ENCODE measurements at places on chromosomes 12 and 14.

DNA sequence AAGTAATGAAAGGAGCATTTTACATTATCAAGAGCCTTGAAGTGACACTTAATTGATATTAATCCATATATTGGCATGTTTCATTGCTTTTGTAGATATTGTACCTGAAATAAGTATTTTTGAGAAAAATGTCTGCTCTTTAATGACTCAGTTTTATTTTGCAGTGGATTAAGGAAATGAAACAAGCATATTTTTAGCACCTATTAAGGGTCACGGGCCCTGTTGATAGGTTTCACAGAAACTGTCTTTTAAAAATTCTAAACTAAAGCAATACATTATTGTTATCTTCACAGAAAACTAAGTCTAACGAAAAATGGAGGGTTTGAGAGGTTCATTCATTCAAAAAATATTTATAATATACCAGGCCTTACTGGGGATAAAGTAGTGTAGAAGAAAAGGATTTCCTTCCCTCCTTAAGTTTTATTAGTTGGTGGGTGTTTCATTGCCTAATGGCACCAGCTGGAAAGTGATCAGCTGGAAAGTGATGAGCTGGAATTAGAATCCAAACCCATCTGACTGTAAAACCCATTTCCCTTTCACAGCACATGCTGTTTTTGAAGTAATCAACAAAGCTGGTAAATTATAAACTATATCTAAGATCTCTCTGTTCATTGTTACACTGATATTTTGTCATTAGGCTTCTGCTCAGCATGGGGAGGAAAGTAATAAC lies 54.2 kb downstream of the PTPRQ start:
- no peak for DNase-seq

- no peak for DNase-seq
Observed at GRCh38 chr14:53027041-53027440, 76.2 kb upstream of the FERMT2 start.

DNA sequence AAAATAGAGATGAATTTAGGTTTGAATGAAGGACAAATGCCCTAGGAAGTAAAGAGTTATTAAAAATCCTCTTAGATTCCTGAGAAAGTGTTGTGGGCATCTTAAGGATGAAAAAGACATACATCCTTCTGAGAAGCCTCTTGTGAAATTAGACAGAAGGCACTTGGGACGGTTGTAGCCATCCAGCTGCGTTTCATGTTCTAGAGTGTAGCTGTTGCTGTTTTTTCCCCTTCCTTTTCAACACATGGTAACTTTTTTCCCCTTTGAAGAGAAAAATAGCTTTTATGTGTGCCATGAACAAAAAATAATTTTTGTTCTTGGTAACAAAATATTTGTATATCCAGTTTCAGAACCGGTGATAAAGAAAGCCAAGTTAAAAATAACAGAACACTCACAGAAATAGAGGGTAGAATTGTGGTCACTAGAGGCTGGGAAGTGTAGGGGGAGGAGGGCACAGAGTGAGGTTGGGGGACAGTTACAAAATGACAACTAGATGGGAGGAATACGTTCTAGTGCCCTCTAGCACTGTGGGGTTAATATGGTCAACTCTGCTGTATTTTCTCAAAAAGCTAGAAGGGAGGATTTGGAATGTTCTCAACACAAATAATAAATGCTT lies 58.4 kb downstream of the PTHLH start:
- DNase-seq, result no peak

DNA sequence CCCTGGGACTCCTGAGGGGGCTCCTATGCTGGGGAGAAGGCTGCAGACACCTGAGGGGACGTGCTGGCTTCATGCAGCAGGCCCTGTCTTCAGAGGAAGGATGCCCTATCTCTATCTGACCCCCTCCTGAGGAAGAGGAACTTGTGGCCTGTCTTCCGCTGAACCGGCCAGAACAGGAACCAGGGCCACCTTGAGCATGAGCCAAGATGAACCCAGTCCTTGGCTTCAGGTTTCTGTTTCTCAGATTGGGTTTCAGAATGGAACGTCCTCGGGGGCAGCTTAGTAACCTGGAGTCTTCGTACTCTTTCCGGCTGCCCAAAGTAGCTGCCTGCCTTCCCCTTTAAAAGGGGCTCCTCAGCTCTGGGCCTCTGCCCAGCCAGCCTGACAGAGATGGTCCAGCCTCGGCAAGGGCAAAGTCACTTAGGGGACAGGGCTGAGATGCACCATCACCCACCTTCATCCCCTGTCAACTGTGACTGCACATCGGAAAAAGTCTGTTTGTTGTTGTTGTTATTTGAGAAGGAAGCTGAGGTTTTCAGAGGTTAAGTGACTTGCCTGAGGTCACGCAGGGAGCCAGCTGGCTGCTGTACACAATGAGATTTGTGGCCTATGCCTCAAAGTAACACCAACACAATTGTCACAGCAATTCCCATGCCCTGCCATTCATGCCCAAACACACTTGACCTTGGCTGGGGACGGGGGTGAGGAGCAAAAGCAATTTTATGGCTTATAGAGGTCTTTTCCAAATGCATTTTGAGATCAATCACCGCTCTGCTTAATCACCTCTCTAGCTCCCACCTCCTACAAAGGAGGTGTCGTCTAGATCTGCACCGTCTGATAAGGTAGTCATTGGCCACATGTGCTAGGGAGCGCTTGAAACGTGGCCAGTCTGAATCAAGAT lies 13.4 kb downstream of the ASB2 start:
- DNase-seq, result no peak

- no peak for DNase-seq
Observed at GRCh38 chr12:31362115-31362758, 36.3 kb upstream of the SINHCAF start.
